ENCODE measurements at places on chromosomes 16 and 17. TPM values are rescaled to one million over a fixed set of nuclear protein-coding genes. Genes with fewer than 3 reads are reported as not detected.
A peak's percentile ranks its signal among the peaks of the same experiment; 100 is the strongest.

- no peaks in the 10 kb centered on the region for H3K4me1 ChIP-seq
- no peak for DNase-seq
- H3K4me3 ChIP-seq = no peak overlapping the region
- no peaks in the 10 kb centered on the region for H3K36me3 ChIP-seq
- H3K27me3 ChIP-seq = no peaks in the 10 kb centered on the region
Measured at GRCh38 chr17:50257676-50258224, 16.5 kb upstream of the TMEM92 start.

- no peak for DNase-seq
- H3K4me1 ChIP-seq = peaks cover 27% of the 10 kb centered on the region
- no peak overlapping the region for H3K4me3 ChIP-seq
- no peak overlapping the region for H3K27ac ChIP-seq
- no peaks in the 10 kb centered on the region for H3K36me3 ChIP-seq
Measured at GRCh38 chr17:3915581-3915994, 677 bp downstream of the P2RX1 start.

GRCh38 chr16:81070979-81071378 is 6.1 kb downstream of the C16orf46 start:
- peaks cover 2% of the 10 kb centered on the region for H3K4me1 ChIP-seq
- H3K4me3 ChIP-seq = no peak overlapping the region
- H3K27me3 ChIP-seq = no peaks in the 10 kb centered on the region
- H3K27ac ChIP-seq = no peak overlapping the region
- DNase-seq = no peak

DNA sequence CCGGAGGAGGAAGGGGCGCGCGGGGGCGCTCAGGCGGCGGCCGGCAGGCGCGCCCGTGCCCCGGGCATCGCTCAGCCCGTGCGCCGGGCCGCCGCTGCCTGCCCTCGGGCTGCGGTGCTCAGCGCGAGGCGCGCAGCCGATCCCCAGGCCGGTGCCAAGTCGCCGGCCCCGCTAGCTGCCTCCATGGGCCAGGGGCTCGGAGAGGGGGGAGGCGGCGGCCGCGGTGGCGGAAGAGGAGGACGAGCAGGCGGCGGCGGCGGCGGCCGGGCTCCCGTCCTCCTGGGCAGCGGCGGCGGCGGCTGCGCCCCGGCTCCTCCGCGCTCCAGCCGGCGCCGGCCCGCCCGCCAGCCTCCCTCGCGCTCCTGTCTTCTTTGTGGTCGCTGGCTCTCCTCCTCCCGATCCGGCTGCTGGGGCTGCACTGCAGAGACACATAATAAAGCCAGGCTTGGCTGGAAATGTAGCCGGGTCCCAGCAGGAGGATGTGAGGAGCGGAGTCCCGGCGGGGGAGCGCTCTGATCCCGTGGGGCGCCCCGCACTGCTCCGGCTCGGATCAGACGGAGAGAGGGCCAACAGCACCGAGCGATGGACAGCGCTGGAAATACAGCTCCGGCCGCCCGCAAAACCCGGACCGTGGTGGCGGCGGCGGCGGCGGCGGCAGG is 889 bp upstream of the ZNF423 start:
- H3K27me3 ChIP-seq = peaks cover 4% of the 10 kb centered on the region
- H3K4me1 ChIP-seq = peaks cover 5% of the 10 kb centered on the region
- no peak for DNase-seq
- H3K27ac ChIP-seq = no peak overlapping the region
- H3K36me3 ChIP-seq = no peaks in the 10 kb centered on the region
- H3K4me3 ChIP-seq = no peak overlapping the region

GRCh38 chr16:15949210-15950160 is at the start of gene ABCC1:
Gene ABCC1 (plus strand): TSS chr16:15949616. CDS start chr16:15949752, 136 bp downstream.
- peak within 1 kb of the TSS; percentile 99 for H3K27ac ChIP-seq
- peaks cover 11% of the 10 kb centered on the region for H3K4me1 ChIP-seq
- no peaks in the 10 kb centered on the region for H3K36me3 ChIP-seq
- peak; percentile 59 for DNase-seq

GRCh38 chr16:66278111-66278531 is 88.4 kb upstream of the CDH5 start:
- no peak overlapping the region for H3K4me3 ChIP-seq
- H3K27ac ChIP-seq = no peak overlapping the region
- no peaks in the 10 kb centered on the region for H3K4me1 ChIP-seq
- H3K36me3 ChIP-seq = no peaks in the 10 kb centered on the region
- no peak for DNase-seq

- H3K27ac ChIP-seq = no peak overlapping the region
- DNase-seq = no peak
- no peaks in the 10 kb centered on the region for H3K27me3 ChIP-seq
- no peaks in the 10 kb centered on the region for H3K36me3 ChIP-seq
Measured at GRCh38 chr16:16983582-16983981, 487.2 kb downstream of the XYLT1 start.

DNA sequence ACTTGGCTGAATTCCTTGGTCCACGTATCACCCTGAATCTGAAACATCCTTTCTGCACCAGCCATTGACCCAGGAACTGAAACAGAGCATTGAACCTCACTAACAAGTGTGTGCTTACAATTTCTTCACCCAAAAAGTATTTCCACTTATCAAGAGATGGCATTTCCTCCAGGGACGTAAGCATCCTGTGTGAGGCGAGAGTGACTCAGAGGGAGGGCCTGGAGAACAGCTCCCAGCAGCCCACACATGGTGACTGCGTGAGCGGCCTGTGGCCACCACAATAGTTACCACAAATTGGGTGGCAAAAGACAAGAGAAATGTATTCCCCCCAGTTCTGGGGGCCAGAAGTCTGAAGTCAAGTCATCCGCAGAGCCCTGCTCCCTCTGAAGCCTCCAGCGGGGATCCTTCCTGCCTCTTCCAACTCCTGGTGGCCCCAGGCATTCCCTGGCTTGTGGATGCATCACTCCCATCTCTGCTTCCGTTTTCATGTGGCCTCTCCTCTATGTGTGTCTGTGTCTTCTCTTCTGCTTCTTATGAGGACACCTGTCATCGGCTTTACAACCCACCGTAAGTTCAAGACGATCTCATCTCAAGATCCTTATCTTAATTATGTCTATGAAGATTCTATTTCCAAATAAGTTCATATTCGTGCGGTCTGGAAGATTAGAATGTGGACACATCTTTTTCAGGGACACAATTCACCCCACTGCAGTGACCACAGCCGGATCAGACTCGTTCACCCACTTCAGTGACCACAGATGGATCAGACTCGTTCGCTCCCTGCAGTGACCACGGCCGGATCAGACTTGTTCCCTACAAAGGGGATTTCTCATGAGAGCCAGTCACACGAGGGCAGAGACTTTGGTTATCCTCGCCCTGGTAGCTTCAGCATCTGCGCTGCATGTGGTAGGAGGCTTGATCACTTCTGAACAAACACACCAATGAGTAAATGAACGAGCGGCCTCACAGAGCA is 122.6 kb upstream of the FOXF1 start:
- no peak for DNase-seq
- H3K4me1 ChIP-seq = no peaks in the 10 kb centered on the region
- H3K27ac ChIP-seq = no peak overlapping the region
- no peak overlapping the region for H3K4me3 ChIP-seq

GRCh38 chr17:48711128-48711527 is 11.2 kb downstream of the PRAC1 start:
- no peak for DNase-seq
- no peak overlapping the region for H3K4me3 ChIP-seq
- peaks cover 5% of the 10 kb centered on the region for H3K27me3 ChIP-seq
- no peak overlapping the region for H3K27ac ChIP-seq

GRCh38 chr17:57537524-57538410 is 207.3 kb downstream of the CCDC182 start:
- H3K4me3 ChIP-seq = no peak overlapping the region
- H3K27ac ChIP-seq = no peak overlapping the region
- H3K4me1 ChIP-seq = peaks cover 13% of the 10 kb centered on the region
- no peak for DNase-seq

DNA sequence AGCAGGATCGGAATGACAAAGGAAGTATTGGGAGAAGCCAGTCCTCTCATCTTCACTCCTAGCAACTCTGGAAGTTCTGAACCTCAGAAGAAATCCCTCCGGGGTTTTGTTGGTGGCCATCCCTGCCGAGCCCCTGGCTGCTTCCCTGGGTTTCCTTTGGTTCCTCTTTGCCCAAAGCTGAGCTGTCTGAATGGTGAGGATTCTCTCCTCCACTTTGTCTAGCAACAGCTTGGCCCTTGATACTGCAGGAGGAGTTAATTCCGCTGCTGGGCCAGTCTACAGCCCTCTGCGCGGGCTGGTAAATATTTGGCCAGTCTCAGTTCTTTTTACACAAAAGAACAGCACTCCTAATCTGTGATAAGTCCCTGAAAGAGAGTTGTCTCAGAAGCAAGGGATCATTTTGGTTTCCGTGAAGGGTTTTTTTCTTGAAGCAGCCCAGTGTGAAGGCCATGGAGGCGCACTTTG is 170.9 kb downstream of the RAB11FIP4 start:
- no peaks in the 10 kb centered on the region for H3K4me1 ChIP-seq
- no peaks in the 10 kb centered on the region for H3K27me3 ChIP-seq
- no peaks in the 10 kb centered on the region for H3K36me3 ChIP-seq
- no peak for DNase-seq
- H3K4me3 ChIP-seq = no peak overlapping the region
- H3K27ac ChIP-seq = no peak overlapping the region

DNA sequence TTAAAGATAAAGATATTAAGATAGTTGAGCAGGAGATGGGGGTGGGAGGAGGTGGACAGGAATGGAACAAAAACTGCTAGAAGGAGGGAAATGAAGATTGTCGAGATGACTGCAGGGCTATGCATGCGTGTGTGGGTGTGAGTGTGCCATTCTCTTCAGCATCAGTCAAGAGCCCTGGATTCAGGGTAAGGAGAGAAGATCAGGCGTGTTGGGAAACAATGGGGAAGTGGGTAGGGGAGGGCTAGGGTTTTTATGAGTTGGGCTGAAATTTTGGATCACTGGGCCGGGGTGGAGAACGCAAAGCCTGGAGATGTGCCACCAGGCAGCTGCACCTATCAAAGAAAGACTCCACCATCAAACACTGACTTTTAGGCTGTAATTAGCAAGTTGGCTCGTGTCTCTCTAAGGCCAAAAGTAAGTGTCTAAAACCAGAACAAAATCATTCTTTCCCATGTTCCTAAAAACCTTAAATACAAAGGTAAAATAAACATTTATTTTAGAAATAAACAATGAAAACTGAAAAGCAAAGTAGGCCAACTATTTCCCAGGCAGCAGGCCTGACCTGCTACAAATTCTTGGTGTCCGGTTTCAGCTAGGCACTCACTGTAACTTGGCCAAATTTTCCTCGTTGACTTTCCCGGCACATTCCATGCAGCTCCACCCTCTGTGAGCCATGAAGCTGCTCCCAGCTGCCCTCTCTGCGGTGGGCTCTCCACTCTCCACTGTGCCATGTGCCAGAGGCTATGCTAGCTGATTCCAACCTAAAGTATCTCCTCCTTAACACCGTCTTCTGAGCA is 4.2 kb downstream of the CDRT4 start:
- H3K27ac ChIP-seq = no peak overlapping the region
- DNase-seq = no peak
- no peaks in the 10 kb centered on the region for H3K27me3 ChIP-seq
- no peak overlapping the region for H3K4me3 ChIP-seq
- no peaks in the 10 kb centered on the region for H3K36me3 ChIP-seq

The OR2C1 gene
- 0.24 TPM for polyA plus RNA-seq

The ZNF624 gene
- polyA plus RNA-seq = 4.7 TPM

The CALB2 gene
- polyA plus RNA-seq = not detected

The CCL2 gene
- not detected for polyA plus RNA-seq

The TBC1D3I gene
- not detected for polyA plus RNA-seq

The DNAAF8 gene
- not detected for polyA plus RNA-seq
